SK-N-SH (cell line): ENCODE measurements at places on chromosomes 7 and 10. TPM values are rescaled to one million over a fixed set of nuclear protein-coding genes. Genes with fewer than 3 reads are reported as not detected.
A peak's percentile ranks its signal among the peaks of the same experiment; 100 is the strongest.

- no peak overlapping the region for H3K27ac ChIP-seq
- no peak for DNase-seq
- peaks cover 5% of the 10 kb centered on the region; the same call in 1 of the 2 replicates for H3K4me1 ChIP-seq
- H3K4me3 ChIP-seq = no peak overlapping the region
- H3K27me3 ChIP-seq = no peaks in the 10 kb centered on the region
- H3K36me3 ChIP-seq = no peaks in the 10 kb centered on the region
Measured at GRCh38 chr10:33731322-33731721, 396.9 kb upstream of the NRP1 start.

- H3K27me3 ChIP-seq = no peaks in the 10 kb centered on the region
- H3K4me3 ChIP-seq = 0 out of 2 replicates have a peak overlapping the region, but pooled peaks have one; percentile 3
- H3K27ac ChIP-seq = peak overlapping the region; percentile 13; the same call in 1 of the 2 replicates
- peak; percentile 59 for DNase-seq
Measured at GRCh38 chr10:101062232-101063049, 652 bp downstream of the KAZALD1 start.

Gene NAT16
- 0.64 and 0.68 TPM in 2 replicates for polyA plus RNA-seq

- no peaks in the 10 kb centered on the region for H3K27me3 ChIP-seq
- no peaks in the 10 kb centered on the region for H3K36me3 ChIP-seq
- H3K4me1 ChIP-seq = no peaks in the 10 kb centered on the region
- no peak overlapping the region for H3K4me3 ChIP-seq
- no peak overlapping the region for H3K27ac ChIP-seq
Measured at GRCh38 chr7:43039346-43039745, 73.1 kb upstream of the HECW1 start.

GRCh38 chr10:51000164-51000563 is 74.1 kb upstream of the PRKG1 start:
- H3K36me3 ChIP-seq = no peaks in the 10 kb centered on the region
- no peaks in the 10 kb centered on the region for H3K27me3 ChIP-seq
- H3K27ac ChIP-seq = no peak overlapping the region
- H3K4me1 ChIP-seq = no peaks in the 10 kb centered on the region

- no peak overlapping the region for H3K4me3 ChIP-seq
- no peaks in the 10 kb centered on the region; the same call in 1 of the 2 replicates for H3K4me1 ChIP-seq
- no peak overlapping the region for H3K27ac ChIP-seq
- peaks cover 27% of the 10 kb centered on the region for H3K36me3 ChIP-seq
Measured at GRCh38 chr10:73809061-73809818, 2.2 kb downstream of the NDST2 start.

GRCh38 chr7:50531401-50531911 is 33.7 kb downstream of the DDC start:
- H3K4me3 ChIP-seq = no peak overlapping the region
- peak; percentile 87 for DNase-seq
- peaks cover 7% of the 10 kb centered on the region; the same call in 1 of the 2 replicates for H3K36me3 ChIP-seq
- peaks cover 5% of the 10 kb centered on the region; the same call in 1 of the 2 replicates for H3K27me3 ChIP-seq
- peaks cover 63% of the 10 kb centered on the region for H3K4me1 ChIP-seq
- peak overlapping the region; percentile 2; the same call in 1 of the 2 replicates for H3K27ac ChIP-seq

DNA sequence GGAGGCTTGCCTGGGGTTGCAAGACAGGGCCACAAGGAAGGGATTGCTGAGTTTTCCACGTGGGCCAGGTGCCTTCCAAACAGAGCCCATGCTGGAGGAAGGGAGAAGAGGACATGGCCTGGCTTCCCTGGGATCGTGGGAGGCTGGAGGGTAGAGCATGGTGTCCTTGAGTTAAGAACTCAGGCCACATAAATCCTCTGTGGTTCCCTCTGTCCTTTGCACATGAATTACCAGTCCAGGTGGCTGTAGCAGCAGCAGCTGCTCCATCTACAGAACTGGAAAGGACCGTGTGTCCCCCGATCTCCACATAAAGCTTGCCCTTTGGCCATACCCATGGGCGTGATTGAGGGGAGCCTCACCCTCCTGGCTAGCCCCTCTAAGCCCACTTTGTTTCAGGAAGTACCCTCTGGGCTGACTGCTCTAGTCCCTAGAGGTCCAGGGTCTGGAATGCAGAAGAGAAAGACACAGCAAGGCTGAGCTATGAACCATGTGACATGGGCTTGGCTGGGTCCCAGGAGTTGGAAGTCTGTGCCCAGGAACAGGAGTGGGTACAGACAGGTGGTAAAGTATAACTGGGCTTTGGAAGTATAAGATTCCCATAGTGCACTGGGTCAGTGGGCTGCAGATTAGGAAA is 84.9 kb downstream of the C10orf105 start:
- H3K27ac ChIP-seq = no peak overlapping the region
- no peaks in the 10 kb centered on the region; the same call in 1 of the 2 replicates for H3K27me3 ChIP-seq
- H3K4me1 ChIP-seq = peaks cover 16% of the 10 kb centered on the region; the same call in 1 of the 2 replicates
- no peaks in the 10 kb centered on the region for H3K36me3 ChIP-seq

GRCh38 chr7:100566018-100566531 is 7.6 kb downstream of the SAP25 start:
- H3K27me3 ChIP-seq = no peaks in the 10 kb centered on the region
- no peak overlapping the region for H3K4me3 ChIP-seq
- DNase-seq = peak; percentile 28
- no peaks in the 10 kb centered on the region for H3K4me1 ChIP-seq
- H3K27ac ChIP-seq = no peak overlapping the region

Gene FAM180A
- 0.08 and 0.10 TPM in 2 replicates for polyA plus RNA-seq

Gene HEPACAM2
- polyA plus RNA-seq = not detected in 2 replicates
